ENCODE measurements at places on chromosomes 11 and 22.

- DNase-seq, result no peak
These were observed 3.1 kb upstream of the CLDN5 start for GRCh38 chr22:19527321-19527721.

DNA sequence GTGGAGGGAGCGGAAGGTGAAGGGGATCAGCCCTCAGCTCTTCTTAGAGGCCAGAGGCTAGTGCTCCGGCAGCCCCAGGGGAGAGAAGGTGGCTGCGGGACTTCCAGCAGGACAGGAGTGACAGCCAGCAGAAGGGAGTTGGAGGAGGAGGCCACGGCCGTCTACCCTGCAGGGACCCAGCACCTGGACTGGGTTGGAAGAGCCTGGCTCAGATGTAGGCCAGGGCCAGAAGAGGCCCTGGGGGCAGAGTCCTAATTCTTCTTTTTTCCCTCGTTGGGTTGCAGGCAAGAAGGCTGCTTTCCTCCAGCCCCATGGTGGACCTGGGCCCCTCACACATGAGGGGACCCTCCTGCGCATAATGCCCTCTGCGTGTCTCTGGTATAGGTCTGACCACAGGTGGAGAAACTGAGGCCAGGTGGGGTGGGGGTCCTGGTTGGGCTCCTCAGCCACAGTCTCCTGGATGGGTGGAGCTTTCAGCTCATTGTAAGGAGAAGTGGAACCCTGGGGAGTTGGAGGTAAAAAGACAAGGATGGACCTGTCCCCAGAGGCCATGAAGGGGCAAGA is 2.3 kb upstream of the MCAM start:
- no peak for DNase-seq

DNA sequence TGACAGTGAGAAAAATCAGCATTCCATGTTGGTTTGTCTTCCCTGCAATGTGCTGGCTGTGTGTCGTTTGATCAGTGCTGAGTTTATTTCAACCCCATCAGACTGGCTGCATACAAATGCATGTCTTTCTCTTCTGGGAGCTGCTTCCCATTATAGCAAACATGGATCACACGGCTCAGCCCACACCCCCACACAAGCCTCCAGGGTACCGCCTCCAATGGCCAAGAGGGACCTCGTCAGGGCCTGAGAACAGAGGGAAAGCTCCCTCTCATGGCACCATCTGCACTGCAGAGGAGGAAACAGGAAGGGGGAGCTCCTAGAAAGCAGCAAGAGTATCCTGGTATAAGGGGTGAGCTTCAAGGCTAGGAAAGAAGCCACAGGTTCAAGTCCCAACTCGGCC is 214.2 kb downstream of the LARGE1 start:
- DNase-seq, result no peak

DNA sequence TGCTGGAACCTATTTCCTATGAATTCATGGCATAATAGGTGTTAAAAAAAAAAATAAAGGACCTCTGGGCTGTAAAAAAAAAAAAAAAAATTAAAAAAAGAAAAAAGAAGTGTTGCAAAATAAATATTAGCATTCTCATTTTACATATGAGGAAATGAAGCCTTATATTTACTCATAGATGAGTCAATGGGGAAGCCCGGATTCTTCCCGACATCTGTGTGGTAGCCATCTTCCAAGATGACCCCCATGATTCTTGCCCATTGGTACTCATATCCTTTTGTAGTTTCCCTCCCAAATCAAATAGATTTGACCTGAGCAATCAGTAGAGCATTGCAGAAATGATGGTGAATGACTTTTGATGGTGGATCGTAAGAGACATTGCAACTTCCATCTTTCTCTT is 3.0 kb upstream of the SWAP70 start:
- DNase-seq, result peak; percentile 10

DNA sequence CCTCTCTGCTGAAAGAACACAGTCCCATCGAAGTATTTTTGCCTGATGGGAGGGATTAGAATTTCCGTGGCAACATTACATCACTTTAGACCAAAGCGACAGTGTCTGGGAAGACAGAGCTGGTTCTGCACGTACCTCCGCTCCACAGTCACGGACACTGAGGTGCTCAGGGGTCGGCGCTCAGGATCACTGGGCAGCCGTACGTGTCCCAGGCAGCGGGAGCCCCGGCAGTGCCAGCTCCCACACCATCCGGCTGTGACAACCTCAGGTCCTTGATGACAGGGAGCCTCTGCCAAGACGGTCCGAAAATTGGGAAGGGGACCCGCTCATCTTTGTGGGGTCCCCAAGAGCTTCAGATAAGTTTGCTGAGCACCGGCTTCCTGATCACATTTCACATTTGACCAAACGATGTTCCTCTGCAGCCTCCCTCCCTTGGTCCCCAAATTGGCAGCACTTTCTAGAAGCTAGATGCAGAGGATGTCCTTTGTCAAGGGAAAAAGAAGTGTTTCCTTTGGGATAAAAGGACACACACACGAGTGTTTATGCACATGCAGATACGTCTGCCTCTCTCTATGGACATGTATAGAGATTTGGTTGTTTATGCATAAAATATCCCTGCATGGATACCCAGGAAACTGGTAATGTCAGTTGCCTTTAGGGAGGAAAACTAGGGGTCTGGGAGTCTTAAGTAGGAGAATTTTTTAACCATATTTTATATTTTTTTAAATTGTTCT is 61.6 kb upstream of the LINC01488 start:
- DNase-seq, result peak; percentile 23

- no peak for DNase-seq
These were observed 56.6 kb downstream of the CCDC81 start for GRCh38 chr11:86431258-86431657.

GRCh38 chr22:42064629-42065028 is 6.0 kb downstream of the NAGA start:
- no peak for DNase-seq

DNA sequence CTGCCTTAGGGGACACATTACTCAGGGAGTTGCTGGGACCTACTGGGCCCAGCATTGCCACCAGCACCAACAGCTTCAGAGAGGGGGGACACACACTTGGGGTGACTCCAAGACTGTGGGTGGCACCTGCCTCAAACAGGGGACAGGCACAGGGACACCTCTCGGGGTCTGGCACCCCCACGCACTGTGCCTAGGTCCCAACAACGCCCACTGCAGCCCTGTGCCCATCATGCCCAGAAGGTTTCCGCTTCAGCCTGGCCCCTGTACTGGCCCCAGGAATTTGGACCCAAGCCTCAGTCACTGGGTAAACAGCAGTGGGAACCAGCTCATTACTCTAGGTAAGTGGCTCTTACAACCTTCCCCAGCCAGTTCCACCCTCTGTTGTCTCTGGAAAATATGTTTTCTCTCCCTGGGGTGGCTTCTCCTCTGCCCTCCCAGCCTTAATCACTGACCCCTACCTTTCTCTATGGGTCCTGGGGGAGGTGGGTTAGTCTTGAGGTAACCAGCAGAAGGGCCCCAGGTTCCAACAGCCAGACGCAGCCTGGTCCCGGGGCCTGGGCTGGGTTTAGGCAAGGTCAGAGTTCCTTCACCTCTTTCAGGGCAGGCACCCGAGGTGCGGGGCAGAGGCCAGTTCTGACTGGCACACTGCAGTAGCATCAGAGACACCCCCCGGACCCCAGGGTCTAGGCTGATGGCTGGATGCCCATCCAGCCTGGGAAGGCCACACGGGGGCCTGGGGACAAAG is 123.6 kb downstream of the MED15 start:
- DNase-seq, result no peak

- DNase-seq, result no peak
These were observed 7.0 kb downstream of the TNNI2 start for GRCh38 chr11:1845561-1846452.

- DNase-seq, result no peak
These were observed 9.7 kb upstream of the OR52J3 start for GRCh38 chr11:5036669-5037068.

- peak; percentile 84 for DNase-seq
These were observed 29.0 kb upstream of the PARVG start for GRCh38 chr22:44151676-44152075.

GRCh38 chr11:60954421-60954820 is 2.4 kb upstream of the SLC15A3 start:
- DNase-seq, result no peak

- no peak for DNase-seq
These were observed 34.8 kb upstream of the SWAP70 start for GRCh38 chr11:9629064-9629463.

DNA sequence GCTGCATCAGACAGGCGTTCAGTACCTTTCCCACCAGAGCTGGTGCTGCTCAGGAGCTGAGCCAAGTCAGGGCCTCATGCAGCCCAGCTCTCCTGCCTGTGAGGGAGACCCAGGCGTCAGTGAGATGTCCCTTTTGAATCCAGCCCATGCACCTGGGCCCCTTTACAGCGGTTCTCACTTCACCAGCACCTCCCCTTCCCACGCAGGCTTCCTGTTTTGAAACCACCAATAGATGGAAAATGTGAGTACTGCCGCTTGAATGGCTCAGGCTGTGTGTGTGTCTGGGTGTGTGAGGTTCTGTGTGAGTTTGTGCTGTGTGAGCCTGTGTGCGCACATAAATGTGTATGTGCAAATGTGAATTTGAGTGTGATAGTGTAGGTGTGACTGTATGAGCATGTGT is 88.4 kb downstream of the UBASH3B start:
- no peak for DNase-seq

- DNase-seq, result peak; percentile 63
These were observed 118.5 kb upstream of the ARHGAP20 start for GRCh38 chr11:110830747-110831146.

DNA sequence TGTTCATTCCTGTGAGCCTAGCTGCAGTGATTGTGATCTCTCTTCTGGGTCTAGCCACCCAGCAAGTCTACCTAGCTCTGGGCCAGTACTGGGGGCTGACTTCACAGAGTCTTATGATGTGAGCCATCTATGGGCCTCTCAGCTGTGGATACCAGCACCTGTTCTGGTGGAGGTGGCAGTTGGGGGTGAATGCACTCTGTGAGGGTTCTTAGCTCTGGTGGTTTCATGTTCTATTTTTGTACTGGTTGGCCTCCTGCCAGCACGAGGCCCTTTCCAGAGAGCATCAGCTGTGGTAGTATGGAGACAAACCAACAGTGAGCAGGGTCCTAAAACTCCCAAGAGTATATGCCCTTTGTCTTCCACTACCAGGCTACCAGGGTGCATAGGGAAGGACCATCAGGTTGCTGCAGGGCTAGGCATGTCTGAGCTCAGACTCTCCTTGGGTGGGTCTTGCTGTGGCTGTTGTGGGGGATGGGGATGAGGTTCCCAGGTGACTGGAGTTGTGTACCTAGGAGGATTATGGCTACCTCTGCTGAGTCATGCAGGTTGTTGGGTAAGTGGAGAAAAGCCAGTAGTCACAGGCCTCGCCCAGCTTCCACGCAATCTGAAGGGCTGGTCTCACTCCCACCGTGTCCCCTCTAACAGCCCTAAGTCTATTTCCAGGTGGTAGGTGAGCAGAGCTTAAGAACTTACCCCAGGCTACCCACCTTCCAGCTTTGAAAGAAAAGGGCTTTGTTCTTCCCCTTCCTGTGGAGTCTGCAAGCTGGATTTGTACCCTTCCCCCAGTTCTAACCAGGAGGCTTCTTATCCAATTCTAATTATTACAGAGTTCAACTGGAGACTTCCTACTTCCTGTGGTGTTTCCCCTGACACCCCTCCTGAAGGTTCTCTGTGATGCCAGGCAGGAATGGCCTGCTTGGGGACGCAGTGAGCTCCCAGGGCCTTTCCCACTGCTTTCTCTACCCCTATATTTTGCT is 250.7 kb downstream of the LUZP2 start:
- DNase-seq, result no peak

GRCh38 chr11:96761451-96761850 is 371.6 kb downstream of the JRKL start:
- no peak for DNase-seq

GRCh38 chr22:27719535-27720227 is 81.9 kb downstream of the MN1 start:
- DNase-seq, result no peak

- no peak for DNase-seq
These were observed 106.3 kb upstream of the TEAD1 start for GRCh38 chr11:12567746-12568460.

DNA sequence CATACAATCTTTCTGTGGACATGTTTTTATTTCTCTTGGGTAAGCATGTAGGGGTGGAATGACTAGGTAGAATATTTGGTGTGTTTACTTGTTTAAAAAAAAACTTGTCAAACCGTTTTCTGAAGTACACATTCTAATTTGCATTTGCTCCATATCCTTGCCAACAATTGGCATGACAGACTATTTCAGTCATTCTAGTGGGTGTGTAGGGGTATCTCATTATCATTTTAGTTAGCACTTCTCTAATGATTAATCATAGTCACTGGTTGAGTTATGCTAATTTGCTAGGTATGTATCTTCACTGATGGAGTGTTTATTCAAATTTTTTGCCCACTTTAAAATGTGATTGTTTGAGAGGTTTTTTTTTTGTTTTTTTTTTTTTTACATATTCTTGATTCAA is 64.3 kb downstream of the C11orf65 start:
- no peak for DNase-seq

All from amniotic epithelial cell (primary cell).